Activated CD8-positive, alpha-beta T cell treated with anti-CD3 and anti-CD28 coated beads, Interleukin-2, amount 10 ng/mL, durations not matched to agents 7 days and 5 days (primary cell): ENCODE measurements at places on chromosomes 6 and 20. TPM values are rescaled to one million over a fixed set of nuclear protein-coding genes. Genes with fewer than 3 reads are reported as not detected.
A peak's percentile ranks its signal among the peaks of the same experiment; 100 is the strongest.

DNA sequence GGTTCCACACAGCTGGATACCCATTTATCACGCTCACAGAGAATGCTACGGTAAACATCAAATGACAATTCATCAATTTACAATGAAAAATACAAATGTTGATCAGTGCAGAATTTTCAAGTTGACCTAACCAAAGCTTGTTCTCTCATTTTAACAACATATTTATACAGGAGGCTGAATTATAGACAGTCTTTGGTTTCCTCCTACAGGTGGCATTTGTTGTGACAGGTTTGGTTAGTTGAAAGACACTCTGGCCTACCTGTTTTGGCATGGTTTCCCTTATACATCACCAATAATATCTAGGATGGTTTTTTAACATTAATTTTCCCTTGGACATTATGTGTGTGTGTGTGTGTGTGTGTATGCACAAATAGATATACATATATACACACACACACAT is 642.5 kb upstream of the MMS22L start:
- DNase-seq: no peak

The TFAP2C gene
- total RNA-seq: not detected

DNA sequence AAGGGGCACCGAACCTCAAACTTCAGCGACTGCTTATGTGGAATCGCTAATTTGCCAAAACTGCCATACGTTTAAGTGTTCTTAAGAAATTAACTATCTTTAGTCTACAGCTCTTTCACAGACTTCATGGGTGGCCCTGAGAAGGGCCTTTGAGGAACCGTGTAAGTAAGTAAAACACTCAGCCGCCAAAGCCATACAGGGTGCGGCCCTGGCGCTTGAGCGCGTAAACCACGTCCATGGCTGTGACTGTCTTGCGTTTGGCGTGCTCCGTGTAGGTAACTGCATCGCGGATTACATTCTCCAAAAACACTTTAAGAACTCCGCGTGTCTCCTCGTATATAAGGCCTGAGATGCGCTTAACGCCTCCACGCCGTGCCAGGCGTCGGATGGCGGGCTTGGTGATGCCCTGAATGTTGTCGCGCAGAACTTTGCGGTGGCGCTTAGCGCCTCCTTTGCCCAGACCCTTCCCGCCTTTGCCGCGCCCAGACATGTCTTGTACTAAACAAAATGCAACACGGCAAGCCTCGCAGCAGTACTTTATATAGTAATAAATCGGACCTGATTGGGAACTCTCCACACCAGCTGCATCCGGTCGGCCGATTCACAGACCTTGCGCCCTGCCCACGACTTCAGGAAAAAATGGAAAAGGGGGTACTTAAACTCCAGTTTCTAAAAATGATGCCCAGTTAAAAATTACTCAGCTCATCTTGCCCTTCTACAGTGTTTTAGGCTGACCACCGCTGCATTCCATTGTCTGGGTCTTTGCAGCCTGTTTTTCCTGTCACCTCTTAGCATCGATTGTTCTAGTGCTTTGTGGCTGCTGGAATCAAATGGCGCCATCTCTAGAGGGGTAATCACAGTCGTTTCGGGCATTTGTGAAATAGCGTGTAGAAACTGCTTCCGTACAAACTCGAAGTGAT is 38.9 kb downstream of the OR2B2 start:
- DNase-seq: peak; percentile 93

- DNase-seq: no peak
Observed at GRCh38 chr6:167796192-167796981, 30.3 kb upstream of the AFDN start.

The RNF144B gene
- 0.73 TPM for total RNA-seq

The GINS1 gene
- total RNA-seq: 41.6 TPM

- DNase-seq: no peak
Observed at GRCh38 chr6:142763205-142763604, 181.8 kb downstream of the HIVEP2 start.

DNA sequence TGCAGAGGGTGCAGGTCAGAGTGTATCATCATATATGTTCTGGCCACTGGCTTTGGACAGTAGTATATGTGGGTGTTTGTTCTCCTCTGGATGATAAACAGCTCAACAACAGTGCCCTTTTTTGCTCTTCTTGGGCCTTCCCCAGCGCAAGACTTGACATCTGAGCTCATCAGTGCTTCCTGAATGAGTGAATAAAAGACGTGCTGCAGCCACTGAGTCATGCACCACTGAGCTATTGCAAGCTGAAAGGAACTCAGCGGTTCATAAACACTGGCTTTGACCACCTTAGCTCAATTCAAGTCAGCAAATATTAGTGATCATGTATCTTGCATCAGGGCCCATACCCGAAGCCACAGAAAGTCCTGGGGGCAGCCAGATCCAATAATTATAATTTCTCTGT is 105.3 kb upstream of the KCNG1 start:
- DNase-seq: no peak

GRCh38 chr6:153840039-153840850 is 198.8 kb upstream of the OPRM1 start:
- no peak for DNase-seq

The CRYBG1 gene
- total RNA-seq: 36.8 TPM

The GHRH gene
- not detected for total RNA-seq
